ENCODE measurements at places on chromosomes 5 and 9. TPM values are rescaled to one million over a fixed set of nuclear protein-coding genes. Genes with fewer than 3 reads are reported as not detected.

C9 gene
- polyA plus RNA-seq, result not detected

KCNV2 gene
- polyA plus RNA-seq, result not detected

OTULINL gene
- polyA plus RNA-seq, result 17.8 TPM

- H3K27me3 ChIP-seq, result no peaks in the 10 kb centered on the region
- no peaks in the 10 kb centered on the region for H3K36me3 ChIP-seq
- no peak overlapping the region for H3K4me3 ChIP-seq
- DNase-seq, result no peak
- H3K4me1 ChIP-seq, result no peaks in the 10 kb centered on the region
Measured at GRCh38 chr9:108565651-108566378, 290.0 kb downstream of the ACTL7B start.

- no peaks in the 10 kb centered on the region for H3K27me3 ChIP-seq
- H3K4me3 ChIP-seq, result no peak overlapping the region
- no peak overlapping the region for H3K27ac ChIP-seq
- peaks cover 9% of the 10 kb centered on the region for H3K36me3 ChIP-seq
Measured at GRCh38 chr5:80722916-80723315, 68.1 kb upstream of the DHFR start.

- no peak overlapping the region for H3K27ac ChIP-seq
- H3K4me3 ChIP-seq, result no peak overlapping the region
- no peaks in the 10 kb centered on the region for H3K36me3 ChIP-seq
- H3K4me1 ChIP-seq, result no peaks in the 10 kb centered on the region
- H3K27me3 ChIP-seq, result no peaks in the 10 kb centered on the region
Measured at GRCh38 chr5:29240379-29240778, 1953.1 kb upstream of the CDH6 start.

- H3K4me3 ChIP-seq, result no peak overlapping the region
- no peaks in the 10 kb centered on the region for H3K36me3 ChIP-seq
- DNase-seq, result no peak
- no peak overlapping the region for H3K27ac ChIP-seq
Measured at GRCh38 chr9:105608721-105609598, 51.0 kb downstream of the FKTN start.

DNA sequence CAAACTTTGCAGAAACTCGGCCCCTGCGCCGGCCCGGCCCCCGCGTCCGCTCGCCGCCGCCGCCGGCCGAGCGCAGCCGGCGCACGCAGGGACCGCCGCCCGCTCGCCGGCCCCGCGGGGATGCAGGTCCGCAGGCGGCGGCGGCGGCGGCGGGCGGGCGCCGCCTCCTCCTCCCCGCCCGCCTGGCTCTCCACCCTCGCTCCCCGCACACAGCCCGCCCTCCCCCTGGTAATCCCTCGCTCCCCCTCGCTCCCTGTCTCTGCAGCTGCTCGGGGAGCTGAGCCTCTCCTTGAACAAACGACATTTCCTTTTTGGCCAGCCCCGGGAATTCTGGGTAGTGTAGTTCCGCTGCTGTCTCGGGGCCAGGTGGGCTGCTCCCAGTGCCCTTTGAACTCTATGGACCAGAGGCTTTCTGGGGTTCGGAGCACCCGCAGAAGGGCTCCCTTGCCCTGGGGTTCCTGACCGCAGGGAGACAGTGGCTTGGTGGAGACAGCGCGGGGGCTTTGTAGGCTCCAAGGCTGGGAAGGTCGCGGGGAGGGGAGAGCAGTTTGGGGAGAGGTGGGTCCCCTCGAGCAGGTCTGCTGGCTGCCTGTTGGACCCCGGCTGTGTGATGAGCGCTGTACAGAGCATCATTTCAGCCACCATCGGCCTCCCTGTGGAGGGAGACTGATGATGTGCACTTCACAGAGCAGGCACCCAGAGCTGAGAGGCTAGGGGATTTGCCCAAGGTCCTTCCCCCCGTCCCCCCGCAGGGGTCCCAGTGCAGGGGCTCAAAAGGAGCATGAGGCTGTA, 1.8 kb upstream of the FAM78A start:
- no peaks in the 10 kb centered on the region for H3K36me3 ChIP-seq
- H3K4me1 ChIP-seq, result peaks cover 27% of the 10 kb centered on the region
- peak overlapping the region; percentile 79 for H3K27ac ChIP-seq

DNA sequence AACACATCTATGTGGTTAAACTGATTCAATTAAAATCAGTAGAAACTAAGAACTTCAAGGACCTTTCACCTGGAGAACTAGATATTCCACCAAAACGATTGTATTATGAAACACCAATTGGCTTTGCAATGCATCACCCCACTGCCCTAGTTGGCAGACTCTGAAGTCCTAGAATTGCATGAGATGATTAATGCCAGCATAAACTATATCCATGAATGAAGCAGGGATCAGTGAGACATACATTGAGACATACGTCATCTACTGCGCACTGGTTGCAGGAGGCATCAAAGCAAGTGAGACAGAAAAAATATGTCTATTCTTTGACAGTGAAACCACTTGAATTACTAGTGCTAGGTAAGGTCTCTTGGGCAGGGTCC, 9.7 kb upstream of the ZNF354A start:
- no peaks in the 10 kb centered on the region for H3K36me3 ChIP-seq
- no peaks in the 10 kb centered on the region for H3K27me3 ChIP-seq
- no peak overlapping the region for H3K27ac ChIP-seq
- no peak overlapping the region for H3K4me3 ChIP-seq

GRCh38 chr9:114804505-114804904, 1.3 kb downstream of the TNFSF15 start:
- DNase-seq, result no peak
- H3K36me3 ChIP-seq, result no peaks in the 10 kb centered on the region
- peaks cover 21% of the 10 kb centered on the region for H3K4me1 ChIP-seq
- no peak overlapping the region for H3K4me3 ChIP-seq

DNA sequence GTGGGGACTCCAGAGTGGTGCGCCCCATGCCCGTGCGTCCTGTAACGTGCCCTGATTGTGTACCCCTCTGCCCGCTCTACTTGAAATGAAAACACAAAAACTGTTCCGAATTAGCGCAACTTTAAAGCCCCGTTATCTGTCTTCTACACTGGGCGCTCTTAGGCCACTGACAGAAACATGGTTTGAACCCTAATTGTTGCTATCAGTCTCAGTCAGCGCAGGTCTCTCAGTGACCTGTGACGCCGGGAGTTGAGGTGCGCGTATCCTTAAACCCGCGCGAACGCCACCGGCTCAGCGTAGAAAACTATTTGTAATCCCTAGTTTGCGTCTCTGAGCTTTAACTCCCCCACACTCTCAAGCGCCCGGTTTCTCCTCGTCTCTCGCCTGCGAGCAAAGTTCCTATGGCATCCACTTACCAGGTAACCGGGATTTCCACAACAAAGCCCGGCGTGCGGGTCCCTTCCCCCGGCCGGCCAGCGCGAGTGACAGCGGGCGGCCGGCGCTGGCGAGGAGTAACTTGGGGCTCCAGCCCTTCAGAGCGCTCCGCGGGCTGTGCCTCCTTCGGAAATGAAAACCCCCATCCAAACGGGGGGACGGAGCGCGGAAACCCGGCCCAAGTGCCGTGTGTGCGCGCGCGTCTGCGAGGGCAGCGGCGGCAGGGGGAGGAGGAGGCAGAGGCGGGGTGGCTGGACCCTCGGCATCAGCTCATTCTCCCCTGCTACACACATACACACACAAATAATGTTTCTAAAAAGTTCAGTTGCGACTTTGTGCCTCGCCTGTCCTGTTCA, 668 bp downstream of the GLIS3 start:
- H3K4me1 ChIP-seq, result peaks cover 16% of the 10 kb centered on the region
- no peaks in the 10 kb centered on the region for H3K36me3 ChIP-seq
- peak overlapping the region; percentile 72 for H3K4me3 ChIP-seq
- H3K27me3 ChIP-seq, result no peaks in the 10 kb centered on the region
- H3K27ac ChIP-seq, result no peak overlapping the region
- peak; percentile 14 for DNase-seq

GRCh38 chr5:91885291-91886265, 502.5 kb upstream of the ARRDC3 start:
- no peaks in the 10 kb centered on the region for H3K36me3 ChIP-seq
- H3K27ac ChIP-seq, result no peak overlapping the region
- no peak for DNase-seq
- H3K4me1 ChIP-seq, result no peaks in the 10 kb centered on the region
- no peaks in the 10 kb centered on the region for H3K27me3 ChIP-seq

DNA sequence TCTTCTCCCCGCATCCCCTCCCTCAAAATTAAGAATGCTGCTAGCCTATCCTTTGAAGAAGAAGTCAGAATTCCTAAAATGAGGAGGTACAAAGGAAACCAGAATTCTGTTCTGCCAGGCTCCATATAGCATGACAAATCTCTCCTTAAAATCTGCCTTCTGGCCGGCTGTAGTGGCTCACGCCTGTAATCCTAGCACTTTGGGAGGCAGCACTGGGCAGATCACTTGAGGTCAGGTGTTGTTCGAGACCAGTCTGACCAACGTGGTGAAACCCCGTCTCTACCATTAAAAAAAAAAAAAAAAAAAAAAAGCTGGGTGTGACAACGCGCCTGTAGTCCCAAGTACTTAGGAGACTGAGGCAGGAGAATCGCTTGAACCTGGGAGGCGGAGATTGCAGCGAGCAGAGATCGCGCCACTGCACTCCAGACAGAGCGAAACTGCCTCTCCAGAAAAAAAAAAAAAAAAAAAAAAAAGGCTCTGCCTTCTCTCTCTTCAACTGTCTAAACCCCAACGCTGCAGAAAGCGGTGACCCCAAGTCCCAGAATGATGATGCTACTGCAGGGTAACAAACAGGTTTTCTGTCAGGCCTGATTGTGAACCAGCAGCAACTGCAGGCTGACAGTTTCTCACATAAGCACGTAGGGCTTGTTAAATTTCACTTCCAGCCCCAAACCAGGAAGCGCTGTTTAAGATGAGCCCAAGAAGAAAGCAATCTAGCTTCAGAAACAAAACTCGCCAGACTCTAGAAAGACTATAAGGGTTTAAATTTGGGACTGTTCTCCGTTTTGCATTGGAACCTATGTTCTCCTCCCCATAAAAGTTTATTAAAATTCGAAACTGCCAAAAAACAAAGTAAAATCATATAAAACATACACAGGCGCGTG, 963 bp upstream of the CAST start:
- H3K4me3 ChIP-seq, result peak overlapping the region; percentile 89
- peaks cover 54% of the 10 kb centered on the region for H3K4me1 ChIP-seq
- peak; percentile 72 for DNase-seq
- H3K27ac ChIP-seq, result peak overlapping the region; percentile 93
- H3K27me3 ChIP-seq, result no peaks in the 10 kb centered on the region

- H3K4me1 ChIP-seq, result no peaks in the 10 kb centered on the region
- no peak overlapping the region for H3K4me3 ChIP-seq
- no peaks in the 10 kb centered on the region for H3K36me3 ChIP-seq
- no peaks in the 10 kb centered on the region for H3K27me3 ChIP-seq
Measured at GRCh38 chr9:11755951-11756350, 937.2 kb upstream of the TYRP1 start.

DNA sequence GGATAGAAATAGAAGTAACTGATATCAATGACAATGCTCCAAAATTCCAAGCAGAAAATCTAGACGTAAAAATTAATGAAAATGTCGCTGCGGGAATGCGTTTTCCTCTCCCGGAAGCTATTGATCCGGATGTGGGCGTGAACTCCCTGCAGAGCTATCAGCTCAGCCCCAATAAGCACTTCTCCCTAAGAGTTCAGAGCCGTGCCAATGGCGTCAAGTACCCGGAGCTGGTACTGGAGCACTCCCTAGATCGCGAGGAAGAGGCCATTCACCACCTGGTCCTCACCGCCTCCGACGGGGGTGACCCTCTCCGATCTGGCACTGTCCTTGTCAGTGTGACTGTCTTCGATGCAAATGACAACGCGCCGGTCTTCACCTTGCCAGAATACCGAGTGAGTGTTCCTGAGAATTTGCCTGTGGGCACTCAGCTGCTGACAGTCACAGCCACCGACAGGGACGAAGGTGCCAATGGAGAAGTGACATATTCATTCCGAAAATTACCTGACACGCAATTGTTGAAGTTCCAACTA, 818 bp downstream of the PCDHGA10 start:
- peaks cover 26% of the 10 kb centered on the region for H3K27me3 ChIP-seq
- peak overlapping the region; percentile 51 for H3K4me3 ChIP-seq
- H3K36me3 ChIP-seq, result no peaks in the 10 kb centered on the region
- no peak for DNase-seq

DNA sequence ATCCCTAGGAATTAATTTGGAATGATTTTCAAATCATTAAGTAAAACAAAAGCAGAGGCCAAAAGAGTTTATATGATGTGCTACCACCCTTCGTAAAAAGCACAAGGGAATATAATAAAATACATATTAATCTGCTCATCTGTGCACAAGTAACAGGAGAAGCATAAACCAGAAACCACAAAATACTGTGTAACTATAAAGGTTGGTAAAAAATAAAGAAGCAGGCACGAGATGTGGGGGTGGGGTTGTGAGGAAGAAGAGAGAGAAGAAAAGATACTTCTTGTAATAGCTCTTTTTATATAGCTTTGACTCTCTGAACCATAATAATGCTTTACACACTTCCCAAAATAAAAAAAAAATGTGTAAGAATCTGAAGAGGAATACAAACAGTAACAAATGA, 214.9 kb upstream of the EFNA5 start:
- H3K4me1 ChIP-seq, result no peaks in the 10 kb centered on the region
- H3K27me3 ChIP-seq, result no peaks in the 10 kb centered on the region
- no peaks in the 10 kb centered on the region for H3K36me3 ChIP-seq
- no peak overlapping the region for H3K27ac ChIP-seq

DNA sequence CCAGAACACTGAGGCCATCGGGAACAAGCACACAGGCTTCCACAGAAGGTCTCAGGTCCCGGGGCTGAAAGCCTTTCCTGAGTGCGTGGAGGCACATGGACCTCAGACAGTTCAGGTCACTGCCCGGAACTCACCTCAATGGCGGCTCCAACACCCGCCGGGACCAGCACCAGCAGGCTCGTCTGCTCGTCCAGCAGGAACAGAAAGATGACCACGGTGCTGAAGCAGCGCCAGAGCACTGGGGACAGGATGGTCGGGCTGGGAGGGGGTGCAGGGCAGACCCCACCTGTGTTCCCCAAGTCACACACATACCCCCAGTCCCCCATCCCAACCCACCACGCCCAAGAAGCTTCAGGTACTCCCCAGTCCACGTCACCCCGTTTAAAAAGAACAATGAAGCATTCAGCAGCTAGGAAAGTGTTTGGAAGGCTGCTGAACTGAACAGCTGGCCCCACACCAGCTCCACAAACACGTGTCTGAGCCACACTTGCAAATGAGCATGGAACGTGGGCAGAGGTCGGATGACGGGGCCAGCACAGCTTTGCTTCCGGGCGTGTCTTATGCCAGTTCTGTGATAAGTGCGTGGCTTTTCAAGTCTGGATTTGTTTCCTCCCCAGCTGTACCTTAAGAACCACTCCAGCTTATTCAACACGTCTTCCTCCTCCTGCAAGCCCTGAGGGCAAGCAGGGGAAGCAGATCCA, 14.6 kb downstream of the CLPTM1L start:
- no peaks in the 10 kb centered on the region for H3K4me1 ChIP-seq
- H3K4me3 ChIP-seq, result no peak overlapping the region
- H3K27ac ChIP-seq, result no peak overlapping the region
- H3K27me3 ChIP-seq, result no peaks in the 10 kb centered on the region
- DNase-seq, result no peak
- H3K36me3 ChIP-seq, result peaks cover 57% of the 10 kb centered on the region

Measured in CD4-positive, alpha-beta memory T cell (primary cell).